DMS79 treated with DMSO at 0.1 percent for 48 hours (cell line): ENCODE measurements at places on chromosomes 13 and 19.
A peak's percentile ranks its signal among the peaks of the same experiment; 100 is the strongest.

DNA sequence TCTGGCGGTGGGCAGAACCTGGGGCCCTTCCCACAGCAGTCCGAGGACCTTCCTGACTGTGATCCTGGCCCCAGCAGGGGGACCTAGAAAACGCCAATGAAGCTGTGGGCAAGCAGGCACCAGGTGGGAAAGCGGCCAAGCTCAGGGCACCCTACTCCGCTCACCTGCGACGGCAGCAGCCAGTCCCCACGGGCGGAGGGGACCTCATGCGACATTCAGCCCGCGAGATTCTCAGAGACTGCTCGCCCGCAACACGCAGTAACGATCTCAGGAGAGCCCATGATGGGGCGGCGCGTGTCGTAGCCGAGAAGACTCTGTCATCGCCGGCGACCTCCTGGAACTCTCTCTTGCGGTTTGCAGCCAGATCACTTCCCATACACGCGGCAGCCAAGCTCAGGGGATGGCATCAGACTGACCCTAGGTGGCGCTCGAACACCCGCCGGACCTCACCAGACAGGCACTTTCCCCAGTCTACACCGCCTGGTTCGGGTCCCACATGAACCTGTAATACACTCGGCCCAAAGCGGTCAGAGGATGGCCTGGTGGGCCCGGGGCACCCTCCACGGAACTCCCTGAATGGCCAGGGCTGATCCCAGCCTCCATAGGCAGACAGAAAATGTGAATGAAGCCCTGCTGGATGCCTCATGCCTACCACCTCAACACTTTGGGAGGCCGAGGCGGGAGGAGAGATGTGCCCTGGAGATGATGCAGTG is 26.5 kb downstream of the MAN2B1 start:
- peak; percentile 91 for DNase-seq

DNA sequence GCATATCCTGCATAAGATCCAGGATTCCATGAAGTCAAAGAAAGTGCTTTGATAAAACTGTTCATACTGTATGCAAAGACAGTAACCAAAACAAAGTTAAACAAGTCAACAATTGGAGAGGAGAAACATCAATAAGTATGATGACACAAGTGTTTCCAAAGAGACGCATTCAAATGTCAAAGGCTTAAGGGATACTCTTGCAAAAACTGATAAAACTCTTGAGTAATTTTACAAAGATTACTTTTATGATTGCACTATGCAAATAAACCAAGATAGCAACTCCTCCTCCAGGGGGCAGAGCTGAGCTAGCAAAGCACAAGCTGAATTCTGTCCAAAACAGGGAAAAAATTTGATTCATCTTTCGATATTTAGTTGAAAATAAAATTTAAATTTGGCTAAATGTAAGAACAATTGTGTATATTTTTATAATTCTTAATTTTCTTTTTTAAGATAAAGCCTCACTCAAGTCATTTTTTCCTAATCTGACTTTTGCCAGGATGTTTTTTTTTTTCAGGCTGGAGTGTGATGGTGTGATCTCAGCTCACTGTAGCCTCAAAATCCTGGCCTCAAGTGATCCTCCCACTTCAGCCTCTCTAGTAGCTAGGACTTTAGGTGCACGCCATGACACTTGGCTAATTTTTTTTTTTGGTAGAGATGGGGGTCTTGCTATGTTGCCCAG is 84.0 kb downstream of the MZT1 start:
- DNase-seq, result no peak

DNA sequence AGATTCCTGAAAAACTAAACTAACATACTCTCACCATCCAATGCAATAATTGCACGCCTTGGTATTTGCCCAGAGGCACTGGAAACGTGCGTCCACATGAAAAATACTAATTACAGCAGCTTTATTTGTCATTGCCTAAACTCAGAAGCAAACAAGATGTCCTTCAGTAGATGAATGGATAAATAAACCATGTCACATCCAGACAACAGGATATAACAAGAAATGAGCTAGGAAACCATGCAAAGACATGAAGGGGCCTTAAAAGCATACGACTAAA is 25.0 kb downstream of the ELL start:
- no peak for DNase-seq

- no peak for DNase-seq
These were observed 10.4 kb downstream of the PNMA8A start for GRCh38 chr19:46460981-46461380.

DNA sequence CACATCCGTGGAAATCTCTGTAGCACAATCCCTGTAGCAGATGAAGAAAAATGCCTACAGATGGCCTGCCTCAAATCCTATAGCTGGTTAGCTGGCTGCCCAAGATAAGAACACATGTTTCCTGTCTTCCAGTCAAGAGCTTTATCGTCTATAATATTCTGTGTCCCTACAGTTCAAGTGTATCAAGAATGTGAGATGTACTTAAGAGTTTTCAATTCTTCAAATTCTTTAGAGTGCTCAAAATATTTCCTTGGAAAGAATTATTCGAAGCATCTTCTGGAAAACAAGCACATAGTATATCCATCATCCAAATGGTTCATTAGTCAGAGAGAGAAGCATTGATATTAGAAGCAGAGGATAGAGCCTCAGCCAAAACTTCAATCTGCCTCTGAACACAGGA is 239.8 kb downstream of the COG6 start:
- no peak for DNase-seq

DNA sequence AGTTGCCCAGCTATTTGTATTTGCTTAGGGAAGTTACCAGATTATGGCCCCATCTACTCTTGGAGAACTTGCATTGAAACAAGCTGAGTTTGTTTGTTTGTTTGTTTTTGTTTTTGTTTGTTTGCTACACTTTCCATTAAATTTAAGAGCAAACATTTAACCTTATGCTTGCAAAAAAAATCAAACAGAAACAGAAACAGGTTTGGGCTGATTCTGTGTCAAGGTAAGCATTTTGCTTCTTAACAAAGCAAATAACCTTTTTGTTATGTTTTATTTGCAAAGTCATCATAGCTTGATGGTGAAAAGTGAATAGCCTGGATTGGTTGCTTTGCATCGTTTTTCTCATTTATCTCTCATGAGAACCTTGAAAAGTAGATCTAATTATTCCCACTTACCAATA is 531.8 kb downstream of the EFNB2 start:
- DNase-seq, result no peak

DNA sequence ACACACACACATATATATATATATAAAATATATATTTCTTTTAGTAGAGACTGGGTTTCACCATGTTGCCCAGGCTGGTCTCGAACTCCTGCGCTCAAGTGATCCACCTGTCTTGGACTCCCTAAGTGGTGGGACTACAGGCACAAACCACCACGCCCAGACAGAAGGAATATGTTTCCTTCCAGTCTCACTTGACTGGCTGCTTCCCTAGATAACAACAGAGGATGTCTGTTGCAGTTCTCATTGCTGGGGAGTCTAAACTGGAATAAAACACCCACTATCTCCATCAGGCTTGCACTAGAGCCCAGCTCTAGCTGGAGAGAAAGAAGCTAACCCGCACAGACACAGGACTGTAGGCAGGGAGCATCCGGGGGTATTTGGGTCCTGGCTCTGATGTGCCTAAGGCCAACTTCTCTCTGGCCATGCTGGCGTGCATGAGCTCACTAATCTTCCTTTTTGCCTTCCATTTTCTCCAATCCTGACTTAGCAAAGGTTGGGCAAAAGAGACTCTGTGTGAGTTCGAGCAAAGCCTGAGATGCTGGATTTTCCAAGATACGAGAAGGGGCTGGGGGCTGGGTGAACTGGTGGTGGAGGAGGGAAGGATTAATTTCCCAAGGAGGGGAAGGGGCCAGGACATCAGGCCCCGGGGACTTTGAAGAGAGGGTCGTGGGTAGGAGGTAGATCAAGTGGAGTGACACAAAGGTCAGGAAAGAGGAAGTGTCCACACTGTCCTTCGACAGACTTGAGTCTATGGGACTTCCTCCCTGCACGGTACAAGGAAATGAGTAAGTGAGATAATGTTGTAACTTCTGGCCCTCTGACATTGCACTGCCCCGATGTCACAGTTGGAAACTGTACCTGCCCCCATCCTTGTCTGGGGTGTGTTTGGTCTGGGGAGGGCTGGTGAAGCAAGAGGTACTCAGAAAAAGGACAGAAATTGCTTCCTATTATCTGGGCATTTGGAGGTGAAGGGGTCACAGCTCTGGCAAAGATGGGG is 22.5 kb upstream of the ALOX5AP start:
- no peak for DNase-seq

GRCh38 chr13:31824705-31825517 is 85.6 kb downstream of the RXFP2 start:
- DNase-seq, result peak; percentile 7
